Adrenal gland (tissue), 19 donors: ENCODE measurements at places on chromosomes 7 and 10. TPM values are rescaled to one million over a fixed set of nuclear protein-coding genes. Genes with fewer than 3 reads are reported as not detected.

GRCh38 chr7:69882269-69882668 is 284.0 kb downstream of the AUTS2 start:
- DNase-seq = no peak

DNA sequence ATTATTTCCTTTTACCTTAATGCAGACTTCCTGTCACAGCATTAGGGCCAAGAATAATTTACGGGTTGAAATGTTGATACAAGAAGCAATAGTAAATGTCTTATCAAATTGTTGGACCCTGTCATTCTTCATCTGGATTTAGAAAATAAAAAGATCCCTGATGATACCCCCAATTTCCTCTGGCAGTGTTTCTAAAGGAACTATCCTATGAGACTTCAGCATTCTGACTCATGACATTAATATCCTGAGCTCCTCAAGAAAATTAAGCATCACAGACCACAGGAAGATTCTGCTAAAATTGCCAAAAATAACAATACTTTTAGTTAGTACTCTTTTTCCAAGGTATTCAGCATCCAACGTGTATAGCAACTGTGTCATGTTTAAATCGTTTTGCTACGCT is 490.5 kb upstream of the ANKRD30A start:
- no peak for DNase-seq

DNA sequence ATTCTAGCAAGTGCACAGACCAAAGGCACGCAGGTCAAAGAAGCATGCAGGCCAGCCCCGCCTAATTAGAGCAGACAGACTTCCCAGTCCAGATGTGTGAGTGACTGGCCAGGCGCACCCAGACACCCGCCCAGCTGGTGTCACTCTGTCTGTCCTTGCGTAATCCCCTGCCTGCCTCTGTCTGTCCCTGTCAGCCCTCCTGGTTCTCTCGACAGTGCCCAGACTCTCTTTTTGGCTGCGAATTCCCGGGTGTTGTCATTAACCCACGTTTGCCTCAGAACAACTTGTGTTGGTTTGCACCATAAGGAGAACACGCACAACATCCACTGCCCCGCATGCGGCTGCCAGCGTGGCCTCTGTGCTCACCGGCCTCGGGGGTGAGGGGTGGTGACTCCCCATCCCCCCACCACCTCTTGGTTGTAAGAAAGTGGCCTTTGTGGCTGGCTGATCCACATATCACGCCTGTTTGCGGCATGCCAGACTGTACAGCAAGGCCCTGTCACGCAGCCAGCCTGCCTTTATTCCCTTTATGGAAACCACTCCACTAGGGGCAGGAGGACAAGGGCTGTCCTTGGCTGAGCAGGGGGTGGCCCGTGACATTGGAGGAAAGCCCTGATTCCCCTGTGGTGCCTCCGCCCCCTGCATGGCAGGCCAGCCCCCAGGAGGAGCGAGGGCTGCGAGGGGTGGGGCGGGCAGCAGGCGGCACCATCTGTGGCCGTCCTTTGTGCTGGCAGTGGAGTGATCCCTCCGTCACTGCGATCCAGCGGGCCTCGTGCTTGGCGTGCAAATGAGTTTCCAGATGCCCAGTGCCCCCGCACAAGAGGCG is 72.8 kb upstream of the PPIF start:
- DNase-seq = peak; percentile 94

AOAH gene
- total RNA-seq = 15.7 TPM

DNA sequence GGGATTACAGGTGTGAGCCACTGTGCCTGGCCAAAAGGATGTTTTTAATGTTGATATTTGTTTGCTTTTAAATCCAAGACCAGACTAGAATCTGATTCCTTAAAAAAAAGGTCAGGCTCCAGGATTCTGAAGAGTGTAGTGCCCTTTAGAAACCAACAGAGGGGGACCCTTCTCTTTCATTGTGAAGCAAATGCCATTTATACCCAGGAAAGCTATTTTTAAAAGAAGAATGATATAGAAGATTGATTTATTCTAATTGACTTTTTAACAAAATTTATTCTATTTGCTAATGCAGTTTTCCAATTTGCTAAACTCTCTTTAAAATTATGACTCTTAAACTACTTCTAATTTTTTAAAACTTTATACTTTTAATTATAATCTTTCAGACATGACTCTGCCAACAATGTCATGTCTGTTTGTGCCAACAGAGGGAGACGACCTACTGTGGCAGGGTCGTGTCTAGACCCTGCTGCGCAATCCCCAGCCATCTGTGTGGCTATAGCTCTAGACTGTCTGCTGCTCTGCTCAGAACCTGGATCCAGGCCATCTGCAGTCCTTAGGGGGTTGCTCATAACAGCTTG is 201.0 kb upstream of the IMMP2L start:
- DNase-seq = no peak

DNA sequence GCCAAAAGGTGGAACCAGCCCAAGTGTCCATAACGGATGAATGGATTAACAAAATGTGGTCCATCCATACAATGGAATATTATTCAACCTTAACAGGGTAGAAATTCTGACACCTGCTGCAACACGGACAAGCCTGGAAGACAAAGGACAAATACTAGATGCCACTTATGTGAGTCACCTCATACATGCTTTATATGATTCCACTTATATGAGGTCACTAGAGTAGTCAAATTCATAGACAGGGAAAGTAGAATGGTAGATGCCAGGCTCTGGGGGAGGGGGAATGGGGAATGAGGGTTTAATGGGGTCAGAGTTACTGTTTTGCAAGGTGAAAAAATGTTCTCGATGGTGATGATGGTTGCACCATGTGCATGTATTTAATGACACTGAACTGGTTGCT is 34.0 kb upstream of the CYTH3 start:
- DNase-seq = no peak

DNA sequence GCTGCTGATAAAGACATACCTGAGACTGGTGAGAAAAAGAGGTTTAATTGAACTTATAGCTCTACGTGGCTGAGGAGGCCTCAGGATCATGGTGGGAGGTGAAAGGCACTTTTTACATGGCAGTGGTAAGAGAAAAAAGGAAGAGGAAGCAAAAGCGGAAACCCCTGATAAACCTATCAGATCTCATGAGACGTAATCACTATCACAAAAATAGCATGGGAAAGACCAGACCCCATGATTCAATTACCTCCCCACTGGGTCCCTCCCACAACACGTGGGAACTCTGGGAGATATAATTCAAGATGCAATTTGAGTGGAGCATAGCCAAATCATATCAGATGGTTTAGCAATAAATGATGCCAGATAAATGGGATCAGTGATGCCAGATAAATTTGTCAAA is 892.0 kb upstream of the CELF2 start:
- no peak for DNase-seq

GRCh38 chr10:90023950-90024349 is 322.6 kb downstream of the KIF20B start:
- no peak for DNase-seq

MKX gene
- total RNA-seq = 4.0 TPM

SYT15 gene
- 1.5 TPM for total RNA-seq
